Stimulated activated CD4-positive, alpha-beta T cell treated with anti-CD3 and anti-CD28 coated beads, TNF-alpha, amount 100 ng/mL, for 1 hour (primary cell): ENCODE measurements at places on chromosomes 5 and 9.

DNA sequence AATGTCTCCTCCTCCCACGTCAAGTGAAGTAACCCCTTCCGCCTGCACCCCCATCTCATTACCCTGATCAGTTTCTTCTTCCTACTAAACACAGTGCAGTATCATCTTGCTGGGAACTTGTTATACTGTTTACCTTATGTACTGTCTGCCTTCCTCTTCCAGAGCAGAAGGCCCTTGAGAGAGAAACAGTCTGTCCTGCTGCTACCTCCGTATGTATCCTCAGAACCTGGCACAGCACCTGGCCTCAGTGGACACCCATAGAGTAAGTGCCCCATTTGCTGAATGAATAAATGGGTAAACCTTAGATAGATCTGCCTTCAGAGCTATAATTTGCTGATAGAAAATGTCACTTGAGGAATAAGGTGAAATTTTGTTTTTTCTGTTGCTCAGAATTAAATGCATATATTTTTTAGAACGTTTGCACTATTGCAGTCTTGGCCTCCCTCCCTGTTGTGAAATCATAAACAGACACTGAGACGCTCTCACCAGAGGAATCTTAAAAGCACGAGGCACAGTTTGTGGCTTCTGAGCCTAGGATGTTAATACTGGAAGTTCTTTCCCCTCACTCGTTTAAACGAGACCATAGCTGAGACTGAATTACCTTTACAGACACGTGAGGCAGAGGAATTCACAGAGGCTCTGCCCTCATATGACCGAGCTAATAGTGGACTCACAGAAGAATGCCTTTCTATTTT is 223.1 kb upstream of the DAP start:
- DNase-seq: no peak

DNA sequence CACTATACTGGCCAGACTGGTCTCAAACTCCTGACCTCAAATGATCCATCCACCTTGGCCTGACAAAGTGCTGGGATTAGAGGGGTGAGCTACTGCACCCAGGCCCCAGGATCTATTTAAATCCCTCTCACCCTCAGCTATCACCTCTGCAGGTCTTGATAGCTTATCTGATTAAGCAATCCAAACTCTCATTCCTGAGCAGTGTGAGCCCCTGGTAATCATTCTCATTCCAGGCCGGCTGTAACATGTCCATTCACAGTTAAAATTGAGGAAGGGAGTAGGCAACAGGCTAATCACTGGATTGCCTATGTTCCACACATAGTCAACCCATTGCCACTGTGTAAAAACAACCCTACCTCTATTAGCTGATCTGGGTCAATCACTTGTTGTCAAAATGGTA is 111.1 kb downstream of the AGTPBP1 start:
- DNase-seq: no peak

GRCh38 chr5:138807182-138807581 is 54.0 kb downstream of the CTNNA1 start:
- DNase-seq: no peak

DNA sequence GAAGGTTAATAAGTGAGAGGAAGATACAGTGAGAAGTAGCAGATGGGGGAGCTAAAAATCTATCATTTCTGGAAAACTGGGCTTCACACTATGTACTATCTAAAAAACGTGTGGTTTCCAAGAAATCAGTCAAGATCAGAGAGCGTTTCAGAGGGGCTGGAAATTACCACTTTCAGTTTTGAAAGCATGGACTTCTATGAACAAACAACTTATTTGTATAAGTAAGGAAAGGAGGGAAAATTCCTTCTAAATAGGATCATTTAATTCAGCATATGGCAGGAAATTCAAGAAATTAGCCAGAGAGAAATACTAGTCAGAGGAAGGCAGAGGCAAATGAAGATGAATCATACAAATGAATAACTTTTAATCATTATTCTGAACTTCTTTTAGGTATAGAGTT is 11.3 kb downstream of the TNC start:
- no peak for DNase-seq

GRCh38 chr5:173591056-173591514 is 25.4 kb downstream of the BOD1 start:
- no peak for DNase-seq

- DNase-seq: no peak
These were observed 63.7 kb downstream of the GLIS3 start for GRCh38 chr9:4235871-4236804.

DNA sequence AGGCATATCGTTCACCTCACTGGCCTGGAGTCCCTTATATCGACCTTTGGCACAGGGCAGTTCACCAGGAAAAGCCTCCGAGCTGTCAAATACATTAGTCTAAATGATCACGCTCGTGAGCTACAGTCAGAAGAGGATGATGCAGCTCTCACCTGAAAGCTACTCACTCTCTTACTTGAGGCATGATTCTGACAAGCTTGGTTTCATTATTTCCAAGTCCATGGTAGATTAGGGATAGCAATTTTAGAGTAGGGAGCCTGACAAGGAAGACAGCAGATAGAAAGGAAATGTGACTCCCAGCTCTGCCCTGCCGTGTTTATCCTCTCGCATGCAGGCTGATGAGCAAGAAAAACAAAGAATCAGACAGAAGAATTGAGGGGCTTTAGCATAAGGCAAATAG is 98.0 kb upstream of the MAP1B start:
- no peak for DNase-seq

GRCh38 chr5:5371957-5372356 is 50.5 kb upstream of the ICE1 start:
- DNase-seq: no peak

DNA sequence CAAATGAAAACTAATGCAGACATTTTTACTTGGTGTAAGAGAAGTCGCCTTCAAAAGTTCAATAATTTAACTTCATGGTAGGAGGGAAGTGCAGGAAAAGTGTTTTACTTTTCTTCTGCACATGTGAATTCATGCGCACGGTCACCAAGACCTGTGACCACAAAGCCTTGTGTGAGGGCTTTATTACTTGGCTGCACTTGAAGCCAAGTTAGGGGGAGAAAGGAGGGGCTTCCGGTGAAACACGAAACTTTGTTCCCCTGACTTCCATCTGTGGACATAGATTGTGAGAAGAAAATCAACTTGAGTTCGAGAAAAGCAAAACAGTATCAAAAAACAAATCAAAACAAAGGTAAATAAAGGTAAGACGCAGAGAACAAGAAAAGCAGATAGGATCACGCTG is 239.9 kb downstream of the ROR2 start:
- DNase-seq: no peak

GRCh38 chr5:131854134-131854533 is 57.3 kb upstream of the FNIP1 start:
- DNase-seq: no peak

- no peak for DNase-seq
These were observed 159.3 kb downstream of the DMAC1 start for GRCh38 chr9:7640231-7640630.

- DNase-seq: no peak
These were observed 392.1 kb upstream of the DAB2 start for GRCh38 chr5:39816866-39817265.

- no peak for DNase-seq
These were observed 166.7 kb downstream of the GAPVD1 start for GRCh38 chr9:125428060-125428901.

DNA sequence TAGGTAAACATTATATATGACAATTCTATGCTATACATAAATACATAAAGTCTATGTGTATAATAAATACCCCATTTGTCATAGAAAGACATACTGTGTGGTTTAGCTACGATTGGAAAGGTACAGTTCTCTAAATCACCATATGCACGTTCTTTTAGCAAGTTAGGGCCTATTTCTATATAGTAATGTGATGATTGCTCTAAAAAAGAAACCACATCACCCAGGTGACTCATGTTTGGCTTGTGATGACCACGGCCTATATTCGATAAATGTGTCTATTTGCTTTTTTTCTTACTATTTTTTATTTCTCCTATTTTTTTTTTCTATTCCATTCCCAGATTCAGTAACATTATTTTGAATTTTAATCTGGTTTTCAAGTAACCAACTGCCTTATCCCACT is 34.7 kb downstream of the RETREG1 start:
- DNase-seq: no peak

DNA sequence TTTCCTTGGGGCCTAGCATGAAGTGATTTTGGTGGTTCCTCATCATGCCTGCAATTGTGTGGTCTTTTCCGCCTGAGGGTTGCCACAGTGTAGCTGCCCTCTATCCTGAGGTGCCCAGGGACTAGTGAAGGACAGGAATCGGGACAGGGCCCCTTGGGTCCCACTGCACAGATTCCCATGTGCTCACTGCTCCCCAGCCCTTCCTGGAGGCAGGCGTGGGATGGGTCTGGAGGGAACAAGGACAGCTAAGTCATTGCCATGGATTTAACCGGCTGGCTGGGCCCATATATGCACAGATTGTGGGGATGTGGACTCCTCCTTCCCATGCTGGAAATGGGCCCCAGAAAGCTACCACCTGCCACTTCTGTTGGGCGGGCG is 122.3 kb upstream of the PITX1 start:
- DNase-seq: no peak

DNA sequence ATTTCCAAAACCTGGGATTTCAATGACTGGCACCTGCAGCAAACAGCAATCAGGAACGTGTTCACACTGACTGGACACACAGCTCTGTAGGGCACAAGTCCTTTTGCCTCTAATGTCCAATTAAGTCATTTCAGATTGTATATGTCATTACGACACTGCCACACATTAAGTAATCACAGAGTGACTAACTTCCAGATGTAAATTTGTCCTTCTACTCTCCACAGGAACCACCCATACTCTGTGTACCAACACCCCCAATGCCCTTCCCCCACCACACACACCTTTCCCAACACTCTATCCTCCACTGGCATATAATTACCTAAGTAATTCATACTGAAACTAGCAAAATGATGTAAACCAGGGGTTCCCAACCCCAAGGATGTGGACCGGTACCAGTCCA is 30.5 kb downstream of the LARS1 start:
- no peak for DNase-seq

DNA sequence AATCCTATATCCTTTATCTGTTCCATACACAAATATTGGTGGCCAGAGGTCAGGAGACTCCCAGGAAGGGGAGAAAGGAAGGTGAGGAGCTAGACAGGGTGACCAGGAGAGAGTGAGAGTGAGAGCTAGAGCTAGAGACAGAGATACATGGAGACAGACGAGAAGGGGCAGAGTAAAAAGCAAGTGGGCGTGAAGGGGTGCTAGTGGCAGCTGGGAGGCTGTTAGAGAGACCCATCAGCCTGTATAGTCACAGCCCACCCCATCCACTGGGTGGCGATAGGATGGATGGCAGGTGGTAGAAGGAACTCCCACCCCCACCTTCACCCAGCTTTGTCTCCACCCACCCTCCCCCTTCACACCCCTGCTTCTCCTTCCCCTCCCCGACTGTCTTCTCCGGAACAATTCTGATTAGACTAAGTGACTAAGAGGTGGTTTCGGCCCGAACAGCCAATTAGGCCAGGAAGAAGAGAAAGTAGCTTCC is 32.8 kb downstream of the PCDH1 start:
- no peak for DNase-seq

DNA sequence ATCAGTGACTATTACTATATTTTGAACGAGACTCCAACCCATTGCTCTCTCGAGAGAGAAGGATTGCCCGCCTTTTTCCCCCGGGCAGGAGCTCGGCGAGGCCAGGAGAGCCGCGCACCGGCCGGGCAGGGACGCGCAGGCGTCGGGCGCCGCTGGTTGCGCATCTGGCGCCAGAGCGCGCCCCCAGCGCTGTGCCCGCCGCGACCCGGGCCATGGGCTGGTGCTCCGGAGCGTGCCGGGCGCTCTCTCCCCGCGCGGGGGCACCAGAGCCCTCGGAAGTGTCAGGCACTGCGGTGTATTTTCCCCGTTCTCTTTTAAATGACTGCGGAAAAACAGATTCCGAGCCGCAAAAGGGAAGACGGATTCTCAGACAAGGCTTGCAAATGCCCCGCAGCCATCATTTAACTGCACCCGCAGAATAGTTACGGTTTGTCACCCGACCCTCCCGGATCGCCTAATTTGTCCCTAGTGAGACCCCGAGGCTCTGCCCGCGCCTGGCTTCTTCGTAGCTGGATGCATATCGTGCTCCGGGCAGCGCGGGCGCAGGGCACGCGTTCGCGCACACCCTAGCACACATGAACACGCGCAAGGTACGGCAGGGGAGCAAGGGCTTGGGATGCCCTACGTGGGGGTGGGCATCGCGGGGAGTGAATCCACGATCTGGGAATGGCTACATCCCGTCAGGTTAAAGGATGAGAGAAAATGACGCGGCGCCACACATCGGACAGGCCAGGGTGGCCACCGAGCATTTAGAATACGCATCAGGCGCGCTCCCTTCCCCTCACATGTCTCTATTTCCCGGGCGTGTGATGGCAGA is 1.1 kb upstream of the NTRK2 start:
- DNase-seq: no peak
